ENCODE measurements at places on chromosomes 3 and 15.

DNA sequence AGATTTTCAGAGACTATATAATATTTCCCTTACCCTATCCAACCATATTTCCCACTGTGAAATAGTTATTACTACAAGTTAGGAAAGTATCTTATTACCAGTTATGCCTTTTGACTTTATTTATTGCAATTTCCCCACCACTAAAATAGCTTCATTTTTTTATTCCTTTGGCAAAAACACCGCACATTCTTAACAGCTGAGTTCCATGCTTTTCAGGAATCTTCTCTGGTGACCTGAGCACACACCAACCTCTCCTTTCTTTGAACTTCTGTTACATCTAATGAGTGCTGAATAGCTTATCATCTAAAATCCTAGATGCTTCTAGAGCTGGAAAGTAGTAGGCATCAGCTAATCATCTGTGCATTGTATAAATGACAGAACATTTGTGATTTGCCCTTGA, 99.1 kb downstream of the UBE2E2 start:
- H3K4me3 ChIP-seq: no peak overlapping the region
- H3K4me1 ChIP-seq: peaks cover 16% of the 10 kb centered on the region
- DNase-seq: no peak
- no peaks in the 10 kb centered on the region for H3K27me3 ChIP-seq
- peaks cover 7% of the 10 kb centered on the region for H3K36me3 ChIP-seq
- no peak overlapping the region for H3K27ac ChIP-seq

GRCh38 chr15:93176065-93176464, 87.1 kb upstream of the RGMA start:
- H3K36me3 ChIP-seq: peaks cover 3% of the 10 kb centered on the region
- no peak overlapping the region for H3K4me3 ChIP-seq
- no peak overlapping the region for H3K27ac ChIP-seq
- no peak for DNase-seq
- H3K4me1 ChIP-seq: peaks cover 22% of the 10 kb centered on the region
- H3K27me3 ChIP-seq: peaks cover 7% of the 10 kb centered on the region

GRCh38 chr15:70023064-70023768, 74.5 kb downstream of the TLE3 start:
- H3K36me3 ChIP-seq: no peaks in the 10 kb centered on the region
- peaks cover 40% of the 10 kb centered on the region for H3K27me3 ChIP-seq
- H3K4me1 ChIP-seq: peaks cover 18% of the 10 kb centered on the region
- H3K27ac ChIP-seq: peak overlapping the region; percentile 70
- no peak for DNase-seq
- no peak overlapping the region for H3K4me3 ChIP-seq

GRCh38 chr15:58574631-58575030, 142.8 kb downstream of the LIPC start:
- DNase-seq: no peak
- no peaks in the 10 kb centered on the region for H3K27me3 ChIP-seq
- peaks cover 12% of the 10 kb centered on the region for H3K4me1 ChIP-seq
- no peak overlapping the region for H3K27ac ChIP-seq

DNA sequence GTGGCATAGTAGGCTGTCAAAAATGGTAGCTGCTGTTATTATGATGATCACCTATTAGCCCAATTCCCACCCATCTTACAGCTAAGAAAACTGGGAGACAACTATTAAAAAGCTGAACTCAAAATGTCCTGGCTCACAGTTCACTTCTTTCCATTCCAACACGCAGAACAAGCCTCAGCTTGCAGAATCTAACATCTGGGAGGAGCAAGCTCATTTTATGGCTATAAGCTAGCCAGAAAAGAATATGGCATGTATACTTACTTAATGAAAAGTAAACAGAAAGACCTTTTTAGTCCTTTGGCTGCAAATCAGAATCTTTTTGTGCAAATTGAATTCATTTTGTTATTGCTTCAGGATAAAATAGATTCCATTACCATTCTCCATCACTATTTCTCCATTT, 34.8 kb upstream of the CFAP20DC start:
- no peak overlapping the region for H3K27ac ChIP-seq
- DNase-seq: no peak
- no peaks in the 10 kb centered on the region for H3K4me1 ChIP-seq
- peaks cover 4% of the 10 kb centered on the region for H3K27me3 ChIP-seq
- H3K4me3 ChIP-seq: no peak overlapping the region
- no peaks in the 10 kb centered on the region for H3K36me3 ChIP-seq

DNA sequence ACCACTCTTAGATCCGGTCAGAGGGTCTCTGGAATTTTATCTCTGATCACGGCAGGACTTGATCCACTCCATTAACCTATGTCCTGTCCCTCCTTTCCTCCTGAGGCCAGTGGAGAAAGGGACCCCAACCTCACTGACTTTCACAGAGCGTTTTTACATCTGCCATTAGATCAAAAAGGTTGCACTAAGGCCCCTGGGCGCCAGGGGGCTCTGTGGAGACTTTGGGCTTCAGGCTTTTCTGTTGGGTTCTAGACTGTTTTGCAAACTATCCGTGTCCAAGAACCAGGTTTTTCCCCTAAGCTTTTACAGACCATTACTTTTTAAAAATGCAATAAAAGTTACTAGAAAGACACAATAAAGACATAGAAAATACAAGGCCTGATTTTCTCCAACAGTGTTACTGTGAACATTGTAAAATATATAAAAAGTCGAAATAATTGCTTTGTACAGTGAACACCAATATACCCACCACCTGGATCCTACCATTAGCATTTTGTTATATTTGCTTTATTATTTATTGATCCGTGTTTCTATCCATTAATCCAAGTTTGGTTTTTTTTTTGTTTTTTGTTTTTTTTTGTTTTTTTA, 159.7 kb downstream of the POLR2M start:
- H3K4me3 ChIP-seq: no peak overlapping the region
- no peaks in the 10 kb centered on the region for H3K4me1 ChIP-seq
- H3K36me3 ChIP-seq: no peaks in the 10 kb centered on the region
- H3K27ac ChIP-seq: no peak overlapping the region

DNA sequence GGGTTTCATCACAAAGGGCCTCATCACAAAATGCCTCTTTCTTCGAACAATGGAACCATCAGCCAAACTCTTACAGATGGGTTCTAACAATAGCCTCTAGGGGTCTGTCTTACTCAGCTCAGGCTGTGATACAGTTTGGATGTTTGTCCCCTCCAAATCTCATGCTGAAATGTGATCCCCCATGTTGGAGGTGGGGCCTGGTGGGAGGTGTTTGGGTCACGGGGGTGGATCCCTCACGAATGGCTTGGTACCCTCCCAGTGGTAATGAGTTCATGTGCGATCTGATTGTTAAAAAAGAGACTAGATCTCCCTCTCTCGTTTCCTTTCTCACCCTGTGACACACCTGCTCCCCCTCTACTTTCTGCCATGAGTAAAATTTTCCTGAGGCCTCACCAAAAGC, 47.9 kb upstream of the LIPC start:
- no peak overlapping the region for H3K4me3 ChIP-seq
- H3K4me1 ChIP-seq: peaks cover 17% of the 10 kb centered on the region
- DNase-seq: no peak
- no peaks in the 10 kb centered on the region for H3K36me3 ChIP-seq

GRCh38 chr15:62573876-62574275, 408.8 kb upstream of the C2CD4B start:
- peak overlapping the region; percentile 27 for H3K4me3 ChIP-seq
- peaks cover 15% of the 10 kb centered on the region for H3K4me1 ChIP-seq
- no peak overlapping the region for H3K27ac ChIP-seq
- no peak for DNase-seq
- no peaks in the 10 kb centered on the region for H3K27me3 ChIP-seq
